ENCODE measurements at places on chromosomes 6 and 20.

- no peak for DNase-seq
Measured at GRCh38 chr6:56168596-56168995, 78.8 kb downstream of the COL21A1 start.

DNA sequence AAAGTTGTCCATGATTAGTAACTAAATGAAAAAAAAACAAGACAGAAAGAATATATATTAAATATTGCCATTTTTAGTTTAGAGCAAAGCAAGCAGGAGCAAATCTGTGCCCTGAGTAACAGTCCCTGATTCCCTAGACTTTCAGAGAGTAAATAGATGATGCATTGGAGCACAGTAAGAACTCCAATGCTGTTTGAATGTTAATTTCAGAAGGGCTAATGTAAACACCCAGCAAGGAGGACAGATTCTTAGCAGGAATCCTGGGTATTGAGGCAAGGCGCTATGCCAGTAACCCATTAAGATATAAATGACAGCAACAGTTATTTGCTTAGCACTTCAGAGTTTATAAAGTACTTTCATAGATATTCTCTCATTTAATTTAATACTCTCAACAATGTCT, 15.6 kb upstream of the NRSN1 start:
- no peak for DNase-seq

DNA sequence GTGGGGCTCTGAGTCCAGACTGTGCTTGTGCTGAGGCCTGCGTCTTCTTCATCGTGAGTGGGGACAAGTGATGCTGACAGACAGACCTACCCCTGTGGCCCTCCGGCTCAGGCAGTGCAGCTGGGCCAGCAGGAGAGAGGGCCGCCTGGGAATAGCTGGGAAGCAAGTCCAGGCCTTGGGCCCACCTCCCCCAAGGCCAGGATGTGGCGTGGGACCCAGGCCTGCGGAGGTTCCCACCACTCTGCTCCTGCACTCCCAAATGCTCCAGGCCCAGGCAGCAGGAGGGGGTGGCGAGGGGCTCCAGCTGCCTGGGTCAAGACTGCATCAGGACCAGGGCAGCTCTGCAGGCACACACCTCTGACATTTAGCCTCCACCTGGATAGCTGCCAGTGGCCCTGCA, 38.3 kb downstream of the DAAM2 start:
- DNase-seq: no peak

GRCh38 chr20:3146732-3147341, 12.8 kb downstream of the FASTKD5 start:
- no peak for DNase-seq

DNA sequence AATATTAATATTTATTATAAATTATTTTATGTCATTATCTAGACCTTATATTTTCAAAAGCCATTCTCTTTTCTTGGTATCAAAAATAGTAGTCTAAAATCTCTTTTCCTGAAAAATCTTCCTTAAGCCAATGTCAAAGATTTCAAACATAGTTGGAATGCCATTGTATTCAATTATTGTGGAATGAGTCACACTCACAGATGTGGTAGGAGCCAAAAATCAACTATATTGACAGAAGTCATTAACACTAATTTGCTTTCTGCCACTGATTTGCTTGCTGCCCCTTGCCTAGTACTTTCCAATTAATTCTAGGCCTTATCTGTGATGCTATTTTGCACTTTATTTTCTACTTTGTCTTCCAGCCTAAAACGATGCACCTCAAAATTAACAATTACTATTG, 1326.3 kb upstream of the GJE1 start:
- no peak for DNase-seq

GRCh38 chr6:24903681-24904080, 32.1 kb downstream of the RIPOR2 start:
- DNase-seq: no peak

DNA sequence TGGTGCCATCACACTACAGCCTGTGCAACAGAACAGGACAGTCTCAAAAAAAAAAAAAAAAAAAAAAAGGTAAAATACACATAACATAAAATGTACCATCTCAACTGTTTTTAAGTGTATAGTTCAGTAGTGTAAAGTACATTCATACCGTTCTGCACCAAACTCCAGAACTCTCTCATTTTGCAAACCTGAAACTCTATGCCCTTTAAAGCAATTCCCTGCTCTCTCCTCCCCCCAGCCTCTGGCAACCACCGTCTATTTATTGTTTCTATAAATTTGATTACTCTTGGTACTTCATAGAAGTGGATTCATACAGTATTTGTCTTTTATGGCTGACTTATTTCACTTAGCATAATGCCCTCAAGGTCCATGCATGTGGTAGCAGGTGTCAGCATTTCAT, 12.9 kb downstream of the RIPOR2 start:
- no peak for DNase-seq

- peak; percentile 17 for DNase-seq
Measured at GRCh38 chr6:43060034-43060754, 763 bp downstream of the KLC4 start.

GRCh38 chr6:150037526-150038201, 12.3 kb upstream of the RAET1L start:
- no peak for DNase-seq

DNA sequence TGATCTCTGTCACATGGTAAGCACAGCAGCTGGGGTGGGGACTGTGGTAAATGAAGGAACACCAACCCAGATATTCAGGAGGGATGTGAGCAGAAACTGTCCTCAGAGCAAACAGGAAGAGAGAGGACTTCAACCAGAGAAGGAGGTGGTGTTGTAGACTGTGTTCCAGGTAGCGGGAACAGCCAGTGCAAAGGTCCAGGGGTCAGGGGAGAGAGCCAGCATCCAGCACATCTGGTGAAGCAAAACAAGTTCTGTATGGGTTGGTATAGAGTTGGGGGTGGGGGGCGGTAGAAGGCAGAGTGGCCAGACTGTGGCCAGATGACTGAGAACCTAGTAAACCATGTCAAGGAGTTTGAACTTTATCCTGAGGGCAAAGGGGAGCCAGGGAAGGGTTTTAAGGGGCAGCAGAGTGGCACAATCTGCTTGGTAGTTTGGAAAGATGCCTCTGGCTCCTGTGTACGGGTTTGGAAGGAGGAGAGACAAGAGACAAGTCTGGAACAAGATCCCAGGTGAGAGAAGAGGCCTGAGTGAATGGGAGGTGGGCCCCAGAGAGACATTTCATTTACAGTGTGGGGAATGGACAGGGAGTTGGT, 27.8 kb upstream of the TTPAL start:
- no peak for DNase-seq

GRCh38 chr20:3734111-3734843, 1.8 kb downstream of the HSPA12B start:
- no peak for DNase-seq

- DNase-seq: no peak
Measured at GRCh38 chr6:13629459-13630116, 14.5 kb downstream of the NOL7 start.

- no peak for DNase-seq
Measured at GRCh38 chr20:34150306-34151000, 38.4 kb upstream of the EIF2S2 start.

DNA sequence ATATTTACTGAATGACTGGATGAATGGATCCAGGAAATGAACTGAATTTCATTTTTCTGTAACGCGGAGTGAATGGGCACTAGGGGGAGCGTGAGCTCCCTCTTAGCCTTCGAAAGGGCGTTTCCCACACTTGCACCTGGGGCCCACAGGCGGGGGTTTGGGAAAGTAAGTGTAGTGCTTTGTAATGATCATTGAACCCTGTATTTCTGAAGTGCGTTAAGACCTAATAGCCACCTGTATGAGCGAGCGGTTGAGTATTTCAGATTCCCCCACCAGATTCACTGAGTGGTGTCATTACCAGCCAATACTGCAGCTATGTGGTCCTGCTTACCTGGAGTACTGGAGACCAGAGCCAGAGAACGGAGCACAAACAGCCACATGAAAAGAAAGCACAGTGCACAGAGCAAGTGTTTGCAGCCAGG, 10.5 kb downstream of the SYTL3 start:
- peak; percentile 78 for DNase-seq

DNA sequence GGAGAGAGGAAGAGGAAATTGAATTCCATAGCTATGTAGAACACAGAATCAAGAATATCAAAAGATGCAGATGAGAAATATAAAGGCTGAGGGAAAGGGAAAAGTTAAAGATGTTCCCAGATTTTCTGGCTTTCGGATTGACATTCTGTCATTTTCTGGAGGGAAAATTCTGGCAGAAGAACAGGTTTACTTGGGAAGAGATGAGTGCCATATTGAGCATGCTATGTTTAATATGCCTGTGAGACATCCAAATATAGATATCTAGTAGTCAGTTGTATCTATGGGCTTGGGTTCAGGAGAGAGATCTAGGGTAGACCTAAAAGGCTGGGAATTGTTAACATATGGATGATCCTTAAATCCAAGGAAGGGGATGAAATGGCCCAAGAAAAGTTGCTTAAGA, 181.9 kb upstream of the ARG1 start:
- no peak for DNase-seq

DNA sequence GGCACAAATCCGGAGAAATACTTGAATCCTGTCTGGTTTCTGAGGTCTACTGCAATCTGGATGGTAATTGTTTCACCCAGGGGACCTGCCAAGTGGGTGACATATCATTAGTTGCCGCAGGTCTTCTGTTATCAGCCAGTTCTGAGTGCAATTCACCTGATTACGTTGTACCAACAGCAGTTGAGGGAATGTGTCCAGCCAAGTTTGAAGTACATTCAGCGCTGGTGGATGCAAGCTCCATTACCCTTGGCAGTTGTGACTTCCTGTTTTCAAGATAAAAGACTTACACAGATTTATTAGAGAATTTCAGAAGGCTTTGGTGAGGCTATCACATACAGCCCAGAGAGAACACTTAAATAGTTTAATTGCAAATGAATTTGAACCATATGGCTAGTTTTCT, 42.8 kb downstream of the FNDC1 start:
- DNase-seq: no peak

DNA sequence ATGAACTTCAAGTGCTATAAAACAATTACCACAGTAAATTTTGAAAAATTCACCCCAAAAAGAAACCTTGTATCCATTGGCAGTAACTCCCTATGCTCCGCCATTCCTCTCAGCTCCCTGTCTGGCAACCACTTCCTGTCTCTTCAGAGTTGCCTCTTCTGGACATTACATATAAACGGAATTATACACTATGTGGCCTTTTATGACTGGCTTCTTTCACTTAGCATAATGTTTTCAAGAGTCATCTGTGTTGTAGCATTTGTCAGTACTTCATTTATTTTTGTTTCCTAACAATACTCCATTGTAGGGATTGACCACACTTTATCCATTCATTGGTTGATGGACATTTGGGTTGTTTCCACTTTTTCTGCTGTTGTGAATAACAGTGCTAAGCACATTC, 50.1 kb downstream of the CEP43 start:
- no peak for DNase-seq

- DNase-seq: peak; percentile 29
Measured at GRCh38 chr20:7113577-7114466, 346.3 kb downstream of the BMP2 start.

GRCh38 chr6:168686831-168687730, 246.1 kb downstream of the SMOC2 start:
- DNase-seq: no peak

DNA sequence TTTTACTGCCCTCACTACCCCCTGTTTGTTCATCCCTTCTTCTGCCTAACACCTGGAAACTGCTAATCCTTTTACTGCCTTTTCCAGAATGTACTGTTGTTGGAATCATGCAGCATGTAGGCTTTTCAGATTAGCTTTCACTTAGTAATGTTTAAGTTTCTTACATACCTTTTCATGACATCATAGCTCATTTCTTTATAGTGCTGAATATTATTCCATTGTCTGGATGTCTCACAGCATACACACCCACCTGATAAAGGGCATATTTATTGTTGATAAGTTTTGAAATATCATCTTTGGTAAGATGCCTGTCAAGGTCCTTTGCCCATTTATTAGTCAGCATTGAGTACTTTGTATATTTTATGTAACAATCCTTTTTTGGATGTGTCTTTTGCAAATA, 588.2 kb upstream of the NRSN1 start:
- DNase-seq: no peak

DNA sequence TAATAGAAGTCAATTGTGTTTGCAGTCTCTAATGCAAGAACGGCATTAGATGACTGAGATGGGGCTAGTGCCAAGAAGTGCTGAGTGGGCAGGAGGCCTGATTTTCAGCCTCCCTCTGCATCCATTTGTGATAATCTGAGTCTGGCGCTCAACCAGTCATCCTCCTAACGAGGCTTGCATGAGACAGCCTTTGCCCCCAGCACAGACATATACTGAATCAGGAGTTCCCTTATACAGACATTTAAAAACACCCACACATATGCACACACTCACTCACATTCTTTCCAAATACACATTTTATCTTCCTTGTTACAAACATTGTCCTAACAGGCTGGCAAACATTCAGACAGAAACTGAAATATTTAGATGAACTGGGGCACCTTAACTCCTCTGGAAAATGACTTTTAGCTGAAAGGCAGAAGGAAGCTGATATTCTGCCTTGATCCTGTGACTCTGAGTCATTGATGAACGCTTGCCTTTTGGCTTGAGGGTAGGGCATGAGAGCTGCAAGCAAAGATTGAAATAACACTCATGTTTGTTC, 562.3 kb downstream of the DHX35 start:
- no peak for DNase-seq

DNA sequence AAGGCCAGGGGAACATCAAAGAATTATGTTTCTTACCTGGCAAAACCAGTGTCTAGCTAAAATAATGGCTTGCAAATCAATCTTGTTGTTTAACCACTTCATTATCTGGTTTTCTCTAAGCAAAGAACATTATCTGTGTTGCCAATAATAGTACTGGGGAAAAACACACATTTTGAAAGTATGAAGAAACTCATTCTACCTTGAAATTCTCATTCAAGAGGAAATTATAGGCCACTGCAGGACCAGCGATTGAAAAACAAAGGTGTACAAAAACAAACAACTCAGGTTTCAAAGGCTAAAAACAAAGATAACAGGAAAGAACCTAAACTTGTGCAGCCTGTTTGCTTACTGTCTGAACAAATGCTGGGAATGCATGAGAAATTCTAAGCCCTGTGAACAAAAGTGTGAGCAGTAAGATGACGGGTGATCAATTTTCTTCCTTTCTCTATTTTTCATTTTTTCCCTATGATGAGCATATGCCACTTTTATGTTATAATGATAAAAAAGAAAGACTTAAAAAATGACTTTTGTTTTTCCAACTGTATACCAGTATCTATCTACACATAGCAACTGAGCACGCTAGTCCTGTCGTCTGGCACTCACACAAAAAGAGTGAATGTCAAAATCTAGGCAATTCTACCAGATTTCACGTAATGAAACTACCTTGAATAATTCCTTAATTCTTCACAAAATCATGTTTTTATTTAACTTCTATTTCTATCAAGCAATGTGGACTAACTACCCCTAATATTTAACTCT, 117.9 kb downstream of the SGK1 start:
- no peak for DNase-seq

GRCh38 chr6:18432180-18432579, 45.0 kb downstream of the RNF144B start:
- DNase-seq: no peak

- no peak for DNase-seq
Measured at GRCh38 chr20:16390991-16391390, 182.3 kb downstream of the KIF16B start.

Data from hematopoietic multipotent progenitor cell treated with erythropoietin and hydrocortisone succinate and interleukin-3 and kit ligand, for 6 days (in vitro differentiated cells).